ENCODE measurements at places on chromosomes 2 and 18.

DNA sequence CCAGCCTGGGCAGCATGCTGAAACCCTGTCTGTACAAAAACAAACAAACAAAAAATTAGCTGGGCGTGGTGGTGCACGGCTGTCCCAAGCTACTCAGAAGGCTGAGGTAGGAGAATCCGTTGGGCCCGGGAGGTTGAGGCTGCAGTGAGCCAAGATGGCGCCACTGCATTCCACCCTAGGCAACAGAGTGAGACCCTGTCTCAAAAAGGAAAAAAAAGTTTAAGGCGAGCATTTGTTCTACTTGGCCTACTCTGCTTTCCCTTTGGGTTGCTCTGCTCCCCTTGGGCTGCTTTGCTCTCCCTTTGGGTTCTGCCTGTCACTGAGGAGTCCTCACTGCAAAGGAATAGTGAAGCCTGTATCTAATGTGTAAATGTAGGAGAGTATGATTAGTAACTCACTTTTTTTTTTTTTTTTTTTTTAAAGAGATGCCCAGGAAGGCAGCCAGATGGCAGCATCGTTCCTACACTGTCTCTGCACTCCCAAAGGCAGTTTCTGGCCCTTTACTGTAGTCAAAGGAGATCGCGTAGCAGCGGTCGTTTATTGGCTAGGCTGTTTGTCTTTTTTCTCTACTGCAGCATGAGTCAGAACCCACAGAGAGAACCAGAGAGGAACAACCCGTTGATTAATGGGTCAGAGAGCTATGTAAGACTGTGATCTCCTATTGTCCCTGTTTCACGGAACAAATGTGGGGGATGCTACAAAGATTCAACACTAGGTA is 118.3 kb upstream of the CWC22 start:
- H3K36me3 ChIP-seq: no peaks in the 10 kb centered on the region
- no peaks in the 10 kb centered on the region for H3K27me3 ChIP-seq
- no peak for DNase-seq
- H3K27ac ChIP-seq: no peak overlapping the region
- no peaks in the 10 kb centered on the region for H3K4me1 ChIP-seq

DNA sequence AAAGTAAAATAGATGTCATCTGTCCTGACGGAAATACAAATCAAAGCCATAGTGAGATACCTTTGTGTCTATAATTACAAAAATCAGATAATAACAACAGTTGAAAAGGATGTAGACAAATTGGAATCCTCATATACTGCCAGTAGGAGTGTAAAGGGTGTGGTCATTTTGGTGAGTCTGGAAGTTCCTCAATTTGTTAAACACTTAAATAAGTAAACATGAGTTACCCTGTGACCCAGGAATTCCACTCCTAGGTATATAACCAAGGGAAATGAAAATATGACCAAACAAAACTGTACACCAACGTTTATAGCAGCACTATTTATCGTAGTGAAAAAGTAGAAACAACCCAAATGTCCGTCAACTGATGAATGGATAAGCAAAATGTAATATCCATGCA is 24.0 kb downstream of the R3HDM1 start:
- no peaks in the 10 kb centered on the region for H3K27me3 ChIP-seq
- no peaks in the 10 kb centered on the region for H3K4me1 ChIP-seq

DNA sequence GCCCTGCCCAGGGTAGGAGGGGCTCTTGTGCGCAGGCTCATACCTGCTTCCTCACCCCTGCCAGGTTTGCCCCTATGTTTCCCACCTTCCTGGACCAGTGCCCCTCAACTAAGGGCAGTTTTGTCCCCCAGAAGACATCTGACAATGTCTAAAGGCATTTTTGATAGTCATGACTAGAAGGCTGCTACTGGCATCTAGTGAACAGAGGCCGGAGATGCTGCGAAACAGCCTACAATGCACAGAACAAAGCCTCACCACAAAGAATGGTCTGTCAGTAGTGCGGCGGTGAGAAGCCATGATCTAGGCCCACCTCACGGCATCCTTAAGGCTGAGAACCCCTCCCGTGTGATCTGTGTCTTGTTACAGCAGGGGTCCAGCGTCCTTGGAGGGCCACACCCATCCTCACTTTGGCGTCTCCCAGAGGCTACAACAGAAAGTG is 96.0 kb downstream of the TMEM17 start:
- H3K27me3 ChIP-seq: no peaks in the 10 kb centered on the region
- no peak overlapping the region for H3K4me3 ChIP-seq
- no peaks in the 10 kb centered on the region for H3K36me3 ChIP-seq
- H3K27ac ChIP-seq: no peak overlapping the region

DNA sequence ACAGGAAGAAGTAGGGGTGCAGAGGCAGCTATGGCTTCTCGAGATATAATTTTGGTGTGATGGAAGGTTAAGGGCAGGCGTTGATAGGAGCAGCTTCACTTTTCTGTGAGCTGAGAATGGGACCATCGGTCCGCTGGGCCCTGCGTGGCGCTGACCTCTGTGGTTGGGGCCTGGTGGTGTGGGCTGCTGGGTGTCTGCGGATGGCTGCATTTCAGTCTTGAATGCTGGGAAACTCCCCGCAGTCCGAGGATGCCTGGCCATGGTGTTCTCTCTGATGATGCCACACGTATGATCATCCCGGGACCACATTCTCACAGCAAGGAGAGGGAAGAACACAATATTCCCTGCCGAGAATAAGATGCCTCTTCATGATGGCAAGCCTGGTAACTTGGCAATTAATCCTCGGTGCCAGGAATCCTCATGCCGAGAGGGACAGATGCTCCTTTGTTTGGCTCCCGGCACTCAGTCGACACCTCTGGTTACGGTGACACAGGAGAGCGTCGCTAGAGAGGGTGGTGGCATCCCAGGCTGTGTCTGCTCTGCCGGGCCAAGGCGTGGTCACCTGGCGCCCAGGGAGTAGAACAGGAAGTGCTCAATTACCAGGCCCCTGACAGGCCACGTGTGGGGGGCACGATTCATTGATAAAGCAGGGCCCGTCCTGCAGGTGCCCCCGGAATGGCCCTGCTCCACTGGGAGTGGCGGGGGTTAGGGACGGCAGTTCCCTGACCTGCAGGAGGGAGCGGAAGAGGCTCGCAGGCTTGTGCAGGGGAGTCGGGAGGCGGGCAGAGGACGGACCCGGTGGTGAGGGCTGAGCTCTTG is 119.4 kb upstream of the CTDP1 start:
- H3K4me3 ChIP-seq: no peak overlapping the region
- H3K27ac ChIP-seq: no peak overlapping the region
- no peaks in the 10 kb centered on the region for H3K27me3 ChIP-seq
- H3K4me1 ChIP-seq: no peaks in the 10 kb centered on the region
- H3K36me3 ChIP-seq: no peaks in the 10 kb centered on the region
- peak; percentile 59 for DNase-seq

GRCh38 chr2:2646433-2647051 is 315.5 kb upstream of the MYT1L start:
- DNase-seq: no peak
- H3K4me3 ChIP-seq: no peak overlapping the region
- no peak overlapping the region for H3K27ac ChIP-seq
- no peaks in the 10 kb centered on the region for H3K4me1 ChIP-seq
- H3K36me3 ChIP-seq: no peaks in the 10 kb centered on the region

DNA sequence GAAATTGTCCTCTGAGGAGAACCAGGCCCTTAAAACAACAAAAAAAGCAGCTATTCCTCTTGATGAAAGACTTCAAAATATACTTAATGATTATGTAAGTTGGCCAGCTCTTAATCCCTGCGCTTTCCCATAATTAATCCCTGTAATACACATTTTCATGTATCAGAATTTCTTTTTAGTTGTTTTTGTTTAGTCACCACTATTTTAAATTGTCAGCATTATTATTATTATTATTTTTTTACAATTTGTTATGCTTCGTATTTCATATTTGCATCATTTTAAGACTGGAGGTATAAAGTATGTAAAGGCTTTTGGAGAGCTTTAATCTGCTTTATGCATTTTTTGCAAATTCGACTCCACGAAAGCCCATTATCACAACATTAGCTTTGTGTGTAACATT is 152.9 kb downstream of the ACOXL start:
- no peak overlapping the region for H3K27ac ChIP-seq
- H3K36me3 ChIP-seq: no peaks in the 10 kb centered on the region
- no peaks in the 10 kb centered on the region for H3K4me1 ChIP-seq
- H3K27me3 ChIP-seq: no peaks in the 10 kb centered on the region

DNA sequence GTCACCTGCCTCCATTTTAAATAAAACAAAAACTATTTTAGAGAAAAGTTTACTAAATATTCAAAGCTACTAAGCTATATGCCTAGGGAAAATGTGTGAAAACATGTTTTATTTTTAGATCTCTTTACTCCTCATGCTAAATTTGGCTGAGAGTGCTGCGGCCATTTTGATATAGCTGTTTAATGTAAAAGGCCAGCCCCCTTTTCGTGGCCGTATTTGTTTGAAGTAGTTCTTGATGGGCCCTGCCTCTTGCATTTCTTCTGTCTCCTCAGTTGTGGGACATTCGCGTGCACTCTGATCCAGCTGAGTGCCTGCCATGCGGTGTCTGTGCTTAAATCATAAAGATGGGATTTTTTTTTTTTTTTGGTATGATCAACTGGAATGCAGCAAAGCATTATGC is 64.0 kb downstream of the ZNF407 start:
- H3K27me3 ChIP-seq: no peaks in the 10 kb centered on the region
- no peaks in the 10 kb centered on the region for H3K4me1 ChIP-seq
- no peak for DNase-seq
- no peak overlapping the region for H3K27ac ChIP-seq

- H3K4me3 ChIP-seq: no peak overlapping the region
- no peaks in the 10 kb centered on the region for H3K36me3 ChIP-seq
- no peaks in the 10 kb centered on the region for H3K27me3 ChIP-seq
Measured at GRCh38 chr18:61953161-61953560, 60.4 kb upstream of the RNF152 start.

DNA sequence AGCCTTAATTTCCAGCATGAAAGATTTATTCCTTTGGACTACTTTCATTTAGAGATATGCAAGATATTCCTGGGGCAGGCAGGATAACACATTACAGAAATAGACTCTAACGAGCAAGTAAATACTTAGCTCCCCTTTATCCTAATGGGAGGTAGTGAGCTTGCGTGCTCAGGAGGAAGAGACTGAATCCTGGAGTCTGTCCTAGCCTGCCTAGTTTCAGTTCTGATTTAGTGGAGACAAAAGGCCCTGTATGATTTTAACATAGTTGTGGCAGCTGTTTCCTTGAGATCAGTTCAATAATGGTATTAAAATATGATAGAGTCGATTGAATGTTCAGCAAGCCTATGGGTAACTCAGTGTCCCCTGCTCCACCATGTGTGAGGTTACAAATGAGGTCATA is 109.5 kb downstream of the FMNL2 start:
- H3K27me3 ChIP-seq: no peaks in the 10 kb centered on the region
- peaks cover 20% of the 10 kb centered on the region for H3K4me1 ChIP-seq
- no peak overlapping the region for H3K4me3 ChIP-seq
- DNase-seq: no peak

DNA sequence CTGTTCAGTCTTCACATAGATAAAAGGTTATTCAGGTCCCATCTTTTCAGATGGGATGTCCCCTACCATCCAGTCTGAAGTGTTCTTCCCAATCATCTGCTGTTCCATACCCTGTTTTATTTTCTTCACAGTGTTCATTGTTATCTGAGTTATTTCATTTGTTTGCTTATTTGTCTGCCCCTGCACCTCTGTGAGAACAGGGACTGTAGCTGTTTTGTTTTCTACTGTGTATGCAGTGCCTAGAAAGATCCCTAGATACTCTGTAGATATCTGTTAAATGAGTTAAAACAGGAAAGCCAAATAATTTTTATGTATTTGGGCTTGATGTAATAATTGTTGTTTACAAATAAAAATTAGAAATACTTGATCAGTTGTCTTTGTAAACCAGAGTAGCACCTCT is 34.2 kb downstream of the SMAD4 start:
- no peaks in the 10 kb centered on the region for H3K4me1 ChIP-seq
- H3K27ac ChIP-seq: no peak overlapping the region
- H3K4me3 ChIP-seq: no peak overlapping the region
- no peak for DNase-seq
- H3K36me3 ChIP-seq: peaks cover 87% of the 10 kb centered on the region

- peak overlapping the region; percentile 98 for H3K27ac ChIP-seq
- DNase-seq: no peak
- H3K27me3 ChIP-seq: no peaks in the 10 kb centered on the region
Measured at GRCh38 chr2:120222186-120223033, 790 bp downstream of the TMEM185B start.

DNA sequence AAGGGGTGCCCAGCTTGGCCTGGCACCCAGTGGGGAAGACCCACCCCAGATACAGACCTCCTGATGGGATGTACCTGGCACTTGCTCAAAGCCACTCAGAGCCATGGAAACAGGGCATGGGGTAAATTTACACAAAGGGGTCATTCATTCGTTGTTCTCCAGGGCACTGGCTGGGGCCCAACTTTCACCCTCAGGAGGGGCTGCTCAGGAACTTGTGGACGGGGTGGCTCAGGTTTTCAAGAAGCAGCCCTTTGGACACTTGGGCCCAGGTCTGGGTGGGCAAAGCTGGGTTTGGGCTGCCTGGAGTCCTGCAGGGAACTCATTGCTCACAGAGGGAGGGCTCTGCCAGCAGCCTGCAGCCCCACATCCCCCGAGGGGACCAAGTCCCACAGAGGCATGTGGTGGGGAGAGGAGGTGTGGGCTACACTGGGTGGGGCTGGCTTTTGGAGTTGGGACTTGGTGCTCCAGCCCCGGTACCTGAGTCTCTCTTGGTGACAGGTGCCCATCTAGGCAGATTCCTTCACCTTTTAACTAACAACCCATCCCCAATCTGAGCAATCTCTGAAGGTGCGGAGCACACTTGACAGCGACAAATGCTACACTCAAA is 172.3 kb downstream of the CELF4 start:
- no peaks in the 10 kb centered on the region for H3K36me3 ChIP-seq
- H3K27me3 ChIP-seq: peaks cover 8% of the 10 kb centered on the region
- no peak for DNase-seq
- H3K27ac ChIP-seq: no peak overlapping the region
- H3K4me3 ChIP-seq: peak overlapping the region; percentile 32

- H3K27ac ChIP-seq: no peak overlapping the region
- H3K36me3 ChIP-seq: no peaks in the 10 kb centered on the region
- peaks cover 19% of the 10 kb centered on the region for H3K4me1 ChIP-seq
Measured at GRCh38 chr2:88601286-88601685, 26.0 kb downstream of the EIF2AK3 start.

DNA sequence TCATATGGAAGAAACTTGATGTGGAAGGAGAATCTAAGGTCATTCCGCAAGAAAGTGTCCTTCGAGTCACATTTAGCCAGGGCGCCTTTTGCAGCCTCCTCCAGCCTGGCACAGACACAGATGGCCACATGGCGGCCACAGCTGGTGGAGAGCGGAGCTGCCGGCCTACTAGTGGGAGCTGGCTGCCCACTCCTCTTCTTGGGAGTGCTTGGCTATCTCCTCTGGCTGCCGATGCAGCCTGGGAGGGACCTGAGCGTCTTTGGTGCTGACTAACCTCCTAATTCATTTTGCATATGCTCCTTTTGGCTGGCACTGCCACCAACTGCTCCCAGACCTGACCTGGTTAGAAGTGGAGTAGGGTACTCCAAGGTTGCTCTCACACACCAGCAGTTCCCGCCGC is 199.3 kb upstream of the MYT1L start:
- H3K27me3 ChIP-seq: no peaks in the 10 kb centered on the region
- H3K36me3 ChIP-seq: no peaks in the 10 kb centered on the region
- DNase-seq: no peak

Data from upper lobe of right lung (tissue), 1 donor.